ENCODE measurements at places on chromosomes 3 and 15.

GRCh38 chr3:15889936-15890335 lies 92.2 kb upstream of the ANKRD28 start:
- no peak for DNase-seq

GRCh38 chr15:81955382-81956062 lies 90.3 kb downstream of the MEX3B start:
- peak; percentile 74 for DNase-seq

DNA sequence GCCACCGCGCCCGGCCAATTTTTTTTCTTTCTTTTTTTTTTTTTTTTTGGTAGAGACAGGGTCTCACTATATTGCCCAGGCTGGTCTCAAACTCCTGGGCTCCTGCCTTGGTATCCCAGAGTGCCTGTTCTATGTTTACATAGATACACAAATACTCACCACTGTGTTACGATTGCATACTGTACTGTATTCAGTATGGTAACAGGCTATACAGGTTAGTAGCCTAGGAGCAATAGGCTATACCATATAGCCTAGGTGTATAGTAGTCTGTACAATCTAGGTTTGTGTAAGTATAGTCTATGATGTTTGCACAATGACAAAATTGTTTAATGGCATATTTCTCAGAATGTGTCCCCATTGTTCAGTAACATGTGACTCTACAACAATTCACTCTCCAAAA lies 26.6 kb downstream of the CSTA start:
- DNase-seq: no peak

- no peak for DNase-seq
Observed at GRCh38 chr15:39939487-39940452, 5.9 kb downstream of the EIF2AK4 start.

- no peak for DNase-seq
Observed at GRCh38 chr3:160226026-160226907, 1.0 kb downstream of the C3orf80 start.

GRCh38 chr3:134312873-134313846 lies 61.1 kb downstream of the AMOTL2 start:
- peak; percentile 80 for DNase-seq

- peak; percentile 56 for DNase-seq
Observed at GRCh38 chr3:100992231-100993012, 799 bp downstream of the ABI3BP start.

DNA sequence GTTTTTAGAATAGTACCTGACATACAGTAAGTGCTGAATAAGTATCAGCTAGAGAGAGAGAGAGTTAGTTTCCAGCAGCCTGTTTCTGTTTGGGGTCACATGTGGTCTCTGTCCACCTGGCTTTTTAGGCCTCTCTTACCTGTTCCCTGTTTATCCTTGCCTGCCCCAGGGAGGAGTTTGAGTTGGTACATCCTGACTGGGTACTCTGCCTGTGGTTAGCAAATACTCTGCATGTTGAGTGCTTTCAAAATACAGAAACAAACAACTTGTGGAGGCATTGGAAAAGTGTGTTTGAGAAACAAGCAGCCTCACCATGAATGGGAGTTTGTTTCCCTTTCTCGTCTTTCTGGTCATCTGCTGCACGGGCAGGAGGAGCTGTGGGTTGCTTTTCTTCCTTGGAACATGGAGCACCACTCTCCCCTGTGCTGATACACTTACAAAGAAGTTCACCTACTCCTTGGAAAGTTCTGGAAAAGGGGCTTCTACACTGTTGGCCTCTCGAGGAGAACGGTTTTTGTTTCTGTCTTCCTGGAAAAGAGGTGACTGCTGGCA lies 166.1 kb downstream of the PGPEP1L start:
- DNase-seq: no peak

DNA sequence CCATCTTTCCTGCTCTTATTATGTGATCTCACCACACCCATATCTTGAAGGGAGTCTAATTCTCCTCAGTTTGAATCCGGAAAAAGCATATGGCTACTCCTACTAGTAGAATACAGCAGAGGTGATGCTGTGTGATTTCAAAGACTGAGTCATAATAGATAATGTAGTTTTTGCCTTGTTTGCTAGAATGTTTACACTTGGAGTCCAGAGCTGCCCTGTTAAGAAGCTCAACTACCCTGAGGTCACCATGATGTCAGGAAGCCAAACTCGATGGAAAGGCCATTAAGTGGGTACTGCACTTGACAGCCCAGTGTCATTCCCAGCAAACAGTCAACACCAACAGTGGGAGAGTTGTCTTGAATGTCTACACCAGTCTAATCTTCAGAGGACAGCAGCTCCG lies 56.9 kb downstream of the CD200R1L start:
- DNase-seq: no peak

DNA sequence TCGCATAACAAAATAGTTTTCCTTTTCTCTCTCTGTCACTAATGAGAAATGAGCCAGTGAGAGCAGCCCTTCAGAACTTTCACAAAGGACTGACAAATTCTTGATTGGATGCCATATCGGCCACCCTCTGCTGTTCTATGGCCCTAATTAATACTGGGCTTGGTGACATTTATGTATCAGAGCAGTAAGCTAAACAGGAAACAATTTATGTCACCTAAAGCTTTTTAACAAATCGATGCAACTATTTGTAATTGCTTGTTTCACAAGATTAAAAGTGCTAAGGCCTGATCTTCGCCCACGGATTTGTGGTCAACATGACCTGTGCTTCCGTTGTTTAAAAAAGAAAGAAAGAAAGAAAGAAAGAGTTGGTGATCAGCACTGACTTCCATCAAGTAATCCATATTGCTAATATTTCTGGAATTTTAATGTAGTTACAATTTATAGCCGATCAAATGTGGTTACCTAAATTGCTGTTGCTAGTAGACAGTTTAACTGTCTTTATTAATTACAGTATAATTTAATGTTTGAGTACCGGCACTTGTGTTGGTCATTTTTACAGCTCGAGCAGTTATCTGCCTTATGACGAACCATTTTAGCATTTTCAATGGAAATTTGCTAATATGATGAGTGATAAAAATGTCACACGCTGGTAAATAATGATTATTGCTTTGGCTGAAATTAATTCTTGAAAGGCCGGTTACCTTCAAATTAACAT lies 631.3 kb downstream of the FOXP1 start:
- no peak for DNase-seq

- no peak for DNase-seq
Observed at GRCh38 chr3:132189601-132190000, 127.6 kb upstream of the ACP3 start.

DNA sequence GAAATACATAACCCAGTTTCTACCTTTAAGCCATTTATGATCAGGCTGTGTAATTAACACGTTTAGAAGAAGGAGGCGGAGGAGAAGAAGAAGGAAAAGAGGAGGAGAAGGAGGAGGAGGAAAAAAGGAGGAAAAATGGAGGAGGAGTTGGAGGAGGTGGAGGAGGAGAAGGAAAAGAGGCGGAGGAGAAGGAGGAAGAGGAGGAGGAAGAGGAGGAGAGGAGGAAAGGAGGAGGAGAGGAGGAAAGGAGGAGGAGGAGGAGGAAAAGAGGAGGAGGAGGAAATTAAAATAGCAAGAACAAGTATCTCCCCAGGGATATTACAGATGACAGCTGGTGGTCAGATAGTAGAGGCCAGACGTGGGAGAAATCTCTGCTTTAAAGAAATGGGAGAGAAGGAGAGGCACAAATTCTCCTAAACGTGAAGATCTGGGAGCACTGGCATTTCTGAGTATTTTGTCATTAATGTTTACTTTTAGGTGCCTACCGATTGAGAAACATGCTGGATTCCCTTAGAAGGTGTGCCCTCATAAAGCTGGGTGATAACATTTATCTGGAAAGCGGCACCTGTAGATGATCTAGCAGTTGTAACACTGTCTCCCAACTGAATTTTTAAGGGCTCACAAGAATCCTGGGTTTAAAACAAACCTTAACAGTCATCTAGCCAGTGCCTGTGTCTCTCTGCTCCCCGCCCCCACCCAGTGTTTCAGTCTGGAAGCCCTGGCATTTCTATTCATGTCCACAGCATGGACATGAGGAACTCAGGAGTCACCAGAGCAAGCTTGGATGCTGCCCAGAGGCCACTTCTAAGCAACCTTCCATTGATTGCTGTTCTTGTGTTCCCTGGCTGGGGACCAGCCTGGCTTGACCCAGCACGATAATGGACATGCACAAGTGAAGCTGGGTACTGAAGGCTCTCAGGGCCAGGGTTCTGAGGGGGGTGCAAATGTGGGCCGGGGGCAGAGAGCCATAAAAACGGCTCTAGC lies 75.2 kb downstream of the CHRNA7 start:
- no peak for DNase-seq

DNA sequence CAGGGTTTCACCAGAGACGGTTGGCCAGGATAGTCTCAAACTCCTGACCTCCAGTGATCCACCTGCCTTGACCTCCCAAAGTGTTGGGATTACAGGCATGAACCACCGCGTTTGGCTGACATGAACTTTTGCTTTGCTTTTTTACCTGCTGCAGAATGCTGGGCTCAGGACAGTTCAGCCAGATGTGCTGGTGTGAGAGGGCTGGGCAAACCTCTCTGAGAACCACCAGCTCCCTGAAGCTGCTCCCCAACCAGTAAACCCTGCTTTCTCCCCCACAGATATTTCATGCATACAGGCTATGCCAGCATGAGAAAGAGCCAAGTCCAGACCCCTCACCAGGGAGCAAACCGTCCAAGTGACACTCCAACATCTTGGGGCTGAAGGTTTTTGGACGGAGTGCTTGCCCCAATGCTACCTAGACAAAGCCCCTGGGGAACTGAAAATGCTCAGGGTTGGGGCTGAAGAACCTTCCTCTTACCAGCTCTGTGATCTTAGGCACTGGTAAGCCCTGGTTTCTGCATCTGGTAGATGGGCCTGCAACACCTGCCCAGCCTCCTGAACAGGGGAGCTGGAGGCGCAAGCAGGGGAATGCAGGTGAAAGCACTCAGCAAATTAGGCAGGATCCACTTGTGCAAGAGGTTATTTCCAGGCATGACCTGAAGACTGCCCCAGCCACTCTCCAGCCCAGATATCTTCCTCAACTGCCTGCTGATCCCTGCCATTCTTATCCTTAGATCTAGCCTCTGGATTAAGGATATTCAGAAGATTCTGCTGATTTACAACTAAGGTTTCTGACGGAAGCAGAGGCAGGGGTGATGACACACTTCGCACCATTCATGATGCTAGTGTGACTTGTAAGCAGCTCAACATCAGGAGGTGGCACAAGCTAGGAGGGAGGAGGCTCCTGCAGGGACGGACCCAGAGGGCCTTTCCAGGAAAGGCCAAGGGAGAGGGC lies 78.8 kb downstream of the TLE3 start:
- no peak for DNase-seq

DNA sequence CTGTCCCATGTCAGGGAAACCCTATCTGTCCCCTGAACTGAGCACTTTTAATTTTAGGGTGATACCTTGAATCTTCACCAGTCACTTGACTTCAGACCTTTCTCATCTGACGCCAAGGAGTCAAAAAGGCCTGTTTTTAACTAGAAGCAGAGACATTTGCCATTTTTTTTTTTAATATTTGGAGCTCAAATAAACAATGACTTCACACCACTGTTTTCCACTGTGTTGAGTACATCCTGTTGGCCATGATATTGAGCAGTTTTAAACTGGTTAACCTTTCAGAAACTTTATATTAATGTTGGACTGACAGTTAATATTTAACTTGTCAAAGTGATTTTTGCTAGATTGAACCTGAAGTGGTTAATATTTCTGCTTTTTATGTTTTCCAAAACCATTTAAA lies 28.2 kb downstream of the DAG1 start:
- no peak for DNase-seq

DNA sequence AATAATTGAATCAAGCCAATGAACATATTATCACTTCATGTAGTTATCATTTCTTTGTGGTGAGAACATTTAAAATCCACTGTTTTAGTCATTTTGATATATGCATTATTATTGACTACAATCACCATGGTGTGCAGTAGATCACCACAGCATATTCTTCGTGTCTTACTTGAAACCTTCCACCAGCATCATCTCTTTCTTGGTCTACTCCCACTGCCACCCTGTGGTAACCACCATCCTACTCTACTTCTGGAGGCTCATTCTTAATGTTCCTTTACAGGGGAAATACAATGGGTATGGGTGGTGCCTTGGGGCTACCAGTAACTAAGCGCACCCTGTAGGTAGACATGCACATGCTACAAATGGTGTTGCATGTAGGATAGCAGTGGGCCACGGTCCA lies 25.4 kb downstream of the PXK start:
- DNase-seq: no peak
